ENCODE measurements at places on chromosomes 5 and 9. TPM values are rescaled to one million over a fixed set of nuclear protein-coding genes. Genes with fewer than 3 reads are reported as not detected.

The PTPRD gene
- 2.4 TPM for total RNA-seq

The NRG2 gene
- total RNA-seq: not detected

The PRR16 gene
- total RNA-seq: 0.42 TPM

The TRAF1 gene
- total RNA-seq: 2.6 TPM

The CEMIP2 gene
- total RNA-seq: 57.2 TPM

The TXNDC8 gene
- total RNA-seq: not detected

The GRM6 gene
- not detected for total RNA-seq

The GGTA1 gene
- total RNA-seq: 2.4 TPM

The CCL27 gene
- total RNA-seq: not detected

The PCDHB7 gene
- total RNA-seq: 0.09 TPM

The DMRT3 gene
- total RNA-seq: not detected

The NSG2 gene
- total RNA-seq: not detected

The CCDC180 gene
- total RNA-seq: 1.3 TPM

The TTC23L gene
- total RNA-seq: 0.08 TPM

The CTNND2 gene
- 0.50 TPM for total RNA-seq

The TAS2R1 gene
- total RNA-seq: not detected

The SLC36A3 gene
- not detected for total RNA-seq

The NUTM2G gene
- not detected for total RNA-seq

The AGXT2 gene
- total RNA-seq: 67.9 TPM

The ANXA6 gene
- total RNA-seq: 137 TPM

The MARVELD2 gene
- total RNA-seq: 13.1 TPM

The CAMK4 gene
- 1.4 TPM for total RNA-seq

The DRD1 gene
- total RNA-seq: 0.17 TPM

The SLC4A9 gene
- total RNA-seq: not detected

The ITGA2 gene
- total RNA-seq: 0.42 TPM

The PCDHGA3 gene
- total RNA-seq: 0.09 TPM

The FUBP3 gene
- 39.0 TPM for total RNA-seq
